ENCODE measurements at places on chromosomes 4 and X.
A peak's percentile ranks its signal among the peaks of the same experiment; 100 is the strongest.

DNA sequence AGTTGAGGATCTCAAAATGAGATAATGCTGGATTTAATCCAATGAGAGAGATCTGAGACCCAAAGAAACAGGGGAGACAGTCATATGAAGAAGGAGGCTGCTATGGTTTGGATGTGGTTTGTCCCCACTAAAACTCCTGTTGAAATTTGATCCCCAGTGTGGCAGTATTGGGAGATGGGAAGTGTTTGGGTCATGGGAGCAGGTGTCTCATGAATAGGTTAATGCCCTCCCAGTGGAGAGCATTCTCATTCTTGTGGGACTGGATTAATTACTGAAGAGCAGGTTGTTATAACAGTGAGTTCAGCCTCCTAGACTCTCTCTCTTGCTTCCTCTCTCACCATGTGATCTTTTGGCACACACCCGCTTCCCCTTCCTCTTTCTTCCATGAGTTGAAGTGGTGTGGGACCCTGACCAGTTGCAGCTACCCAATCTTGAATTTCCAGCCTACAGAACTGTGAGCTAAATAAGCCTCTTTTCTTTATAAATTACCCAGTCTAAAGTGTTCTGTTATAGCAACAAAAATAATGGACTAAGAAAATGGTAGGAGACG is 70.3 kb downstream of the PPEF2 start:
- DNase-seq = no peak

GRCh38 chr4:8097141-8097541 is 61.5 kb downstream of the ABLIM2 start:
- DNase-seq = no peak

GRCh38 chrX:148552775-148553174 is 52.4 kb downstream of the AFF2 start:
- no peak for DNase-seq

DNA sequence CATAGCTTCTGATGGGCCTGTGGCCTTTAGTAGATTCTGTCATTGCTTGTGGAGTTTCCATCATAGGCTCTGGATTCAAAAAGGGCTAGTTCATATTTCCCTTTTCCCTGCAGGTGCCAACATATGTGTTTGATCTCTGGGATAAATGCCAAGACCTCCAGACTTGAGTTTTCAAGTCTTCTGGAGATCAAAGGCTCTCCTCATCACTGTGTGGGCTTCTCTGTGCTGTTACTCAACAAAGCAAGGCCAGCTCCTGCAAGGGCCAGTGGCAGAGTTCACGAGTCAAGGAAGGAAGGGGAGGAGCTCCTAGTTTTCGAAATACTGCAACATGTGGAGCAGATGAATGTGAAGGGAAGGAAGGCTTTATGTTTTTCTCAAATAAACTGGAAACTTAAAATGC is 62.7 kb upstream of the SCML1 start:
- no peak for DNase-seq

DNA sequence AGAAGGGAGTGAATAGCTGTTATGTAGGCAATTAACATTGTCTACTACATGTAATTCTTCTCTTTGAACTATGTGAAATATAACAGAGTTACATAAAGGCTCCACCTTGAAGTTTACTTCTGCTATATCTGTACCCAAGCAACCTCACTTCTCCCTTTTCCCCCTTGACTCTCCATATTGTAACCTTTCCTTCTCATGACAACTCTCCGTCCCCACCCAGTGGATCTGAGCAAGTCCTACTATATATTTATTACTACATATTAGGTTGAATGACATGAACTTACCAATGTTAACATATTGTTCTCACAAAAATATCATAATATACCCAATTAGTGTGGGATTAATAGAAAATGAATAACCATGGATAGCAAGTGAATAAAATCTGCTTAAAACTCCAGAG is 93.2 kb upstream of the ATP8A1 start:
- no peak for DNase-seq

- DNase-seq = no peak
These were observed 50.0 kb downstream of the LUZP4 start for GRCh38 chrX:115339441-115340025.

DNA sequence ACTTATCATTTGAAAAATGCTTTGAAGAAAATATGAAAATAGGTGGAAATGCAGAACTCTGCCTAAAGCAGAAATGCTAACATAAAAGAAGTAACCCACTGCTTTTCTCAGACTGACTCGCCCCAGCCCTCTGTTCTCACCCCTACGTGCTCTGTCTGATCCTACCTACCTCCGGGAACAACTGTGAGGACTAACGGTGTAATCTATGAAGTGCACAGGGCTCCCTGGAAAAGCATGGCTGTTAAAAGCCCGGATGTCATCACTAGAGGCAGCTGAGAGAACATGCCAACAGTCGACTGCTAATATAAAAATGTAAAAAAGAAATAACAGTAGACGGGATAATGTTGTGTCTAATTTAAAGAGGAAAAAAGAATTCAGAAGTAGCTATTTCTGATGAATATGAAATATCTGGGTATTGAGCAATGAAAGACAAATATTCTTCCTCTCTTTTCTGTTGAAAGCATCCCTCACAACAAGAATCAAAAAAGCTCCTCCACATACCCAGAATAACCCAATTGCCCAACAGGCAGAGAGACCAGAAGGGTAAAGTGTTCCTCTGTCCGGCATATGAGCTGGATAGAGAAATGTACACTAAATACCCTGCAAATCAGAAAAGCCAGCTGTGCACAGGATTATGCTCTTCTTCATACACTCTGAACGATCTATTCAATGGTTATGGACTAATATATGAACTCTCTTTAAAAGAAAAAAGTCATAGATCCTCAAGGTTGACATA is 130.7 kb downstream of the TSPAN5 start:
- no peak for DNase-seq

GRCh38 chr4:123587983-123588494 is 191.4 kb downstream of the SPRY1 start:
- peak; percentile 79 for DNase-seq

DNA sequence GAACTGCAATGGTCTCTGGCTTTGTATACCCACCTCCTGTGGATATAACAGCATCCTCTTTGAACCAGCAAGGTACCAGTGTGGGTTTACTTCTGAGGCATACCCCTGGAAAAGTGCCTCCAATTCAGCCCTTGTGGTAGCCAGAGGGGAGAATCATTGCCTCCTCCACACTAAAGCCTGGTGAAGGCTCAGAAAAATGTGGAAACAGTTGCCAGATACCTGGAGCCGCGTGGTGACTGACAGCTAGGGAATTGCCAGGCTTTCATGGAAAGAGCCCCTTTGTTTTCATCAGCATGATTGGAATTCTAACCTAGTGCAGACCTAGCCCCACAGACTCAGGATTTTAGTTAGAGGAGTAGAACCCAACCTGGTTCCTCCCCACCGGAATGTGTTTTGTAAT is 168.6 kb upstream of the KLF3 start:
- no peak for DNase-seq

GRCh38 chr4:27096142-27096824 is 235.6 kb downstream of the STIM2 start:
- DNase-seq = no peak

DNA sequence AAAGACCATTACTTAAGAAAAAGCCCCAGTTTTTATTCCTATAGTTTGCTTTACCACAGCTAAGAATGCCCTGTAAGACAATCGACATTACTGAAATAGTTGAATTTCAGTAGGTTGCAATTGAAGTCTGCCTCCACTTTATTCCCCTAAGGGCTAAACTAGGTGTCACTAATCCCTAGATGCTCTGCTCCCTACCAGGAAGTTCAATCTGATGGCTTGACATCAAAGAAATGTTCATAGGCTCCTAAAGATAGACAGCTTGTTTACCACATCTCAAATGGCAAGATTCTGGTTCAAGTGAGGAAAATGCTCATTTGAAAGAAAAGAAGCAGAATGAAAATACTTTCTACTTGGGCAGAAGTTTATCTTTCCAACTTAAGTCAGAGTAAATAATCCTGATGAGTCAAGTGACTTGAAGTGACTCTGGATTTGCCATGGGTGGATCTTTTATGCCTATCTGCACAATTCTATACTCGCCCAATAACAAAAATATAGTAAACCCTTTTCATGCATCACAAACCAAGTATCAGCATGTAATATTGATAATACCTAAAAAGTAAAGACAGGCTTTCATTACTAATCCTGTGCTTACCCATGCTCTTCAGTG is 117.2 kb downstream of the SH3RF1 start:
- DNase-seq = no peak

DNA sequence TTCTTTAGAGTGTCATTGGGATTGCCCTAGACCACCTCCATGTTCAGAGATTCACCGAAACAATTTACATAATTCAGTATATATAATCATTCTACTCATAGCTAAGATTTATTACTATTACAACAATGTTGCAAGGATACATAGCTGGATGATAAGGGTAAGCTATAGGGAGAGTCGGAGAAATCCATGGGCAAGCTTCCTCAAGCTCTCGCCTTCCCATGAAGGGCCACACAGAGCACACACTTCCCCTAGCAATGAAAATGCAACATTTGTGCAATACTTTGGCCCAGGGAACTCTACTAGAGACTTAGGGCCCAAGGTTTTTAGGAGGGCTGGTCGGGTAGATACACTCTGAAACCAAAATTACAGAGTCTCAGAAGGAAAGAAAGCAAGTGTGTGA is 49.7 kb upstream of the ABCG2 start:
- no peak for DNase-seq

DNA sequence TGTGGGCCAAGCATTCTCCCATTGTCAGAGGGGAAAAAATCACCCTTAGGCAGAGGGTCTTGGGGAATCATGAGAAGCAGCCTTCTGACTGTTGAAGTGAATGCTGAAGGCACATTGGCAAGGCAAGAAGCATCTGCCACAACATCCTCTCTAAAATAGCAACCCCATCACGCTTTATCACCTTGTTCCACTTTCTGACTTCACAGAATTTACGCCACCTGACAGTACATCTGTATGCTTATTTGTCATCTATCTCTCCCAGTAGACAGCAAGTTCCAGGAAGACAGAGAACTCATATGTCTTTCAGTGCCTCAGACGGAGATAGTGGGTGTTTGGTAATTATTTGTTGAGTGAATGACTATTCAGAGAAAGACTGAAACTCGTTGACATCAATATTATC is 68.4 kb upstream of the SCML1 start:
- DNase-seq = no peak

GRCh38 chrX:100623001-100623400 is 13.6 kb downstream of the TSPAN6 start:
- DNase-seq = no peak

GRCh38 chrX:95071052-95071451 is 1397.0 kb downstream of the FAM133A start:
- DNase-seq = no peak

DNA sequence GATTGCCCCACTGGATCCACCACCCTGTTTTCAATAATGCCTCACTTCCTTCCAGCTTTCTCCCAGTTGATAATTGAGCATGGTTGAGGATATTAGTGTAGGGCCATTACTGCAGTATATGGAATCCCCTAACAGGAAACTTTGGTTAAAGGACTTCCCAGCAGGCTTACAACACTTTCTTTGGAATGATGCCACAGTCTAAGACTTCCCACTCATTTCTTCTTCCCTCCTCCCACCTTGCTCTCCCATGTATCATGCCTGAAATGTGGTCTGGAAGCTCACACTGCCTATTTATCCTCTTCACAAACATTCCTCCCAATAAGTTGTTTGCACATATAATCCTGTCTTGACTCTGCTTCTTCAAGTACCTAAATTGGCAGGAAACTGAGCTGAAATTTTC is 863.3 kb downstream of the CENPC start:
- DNase-seq = no peak

- no peak for DNase-seq
These were observed 103.2 kb downstream of the ANXA3 start for GRCh38 chr4:78654807-78655206.

GRCh38 chr4:70747874-70748273 is 26.1 kb downstream of the RUFY3 start:
- no peak for DNase-seq

DNA sequence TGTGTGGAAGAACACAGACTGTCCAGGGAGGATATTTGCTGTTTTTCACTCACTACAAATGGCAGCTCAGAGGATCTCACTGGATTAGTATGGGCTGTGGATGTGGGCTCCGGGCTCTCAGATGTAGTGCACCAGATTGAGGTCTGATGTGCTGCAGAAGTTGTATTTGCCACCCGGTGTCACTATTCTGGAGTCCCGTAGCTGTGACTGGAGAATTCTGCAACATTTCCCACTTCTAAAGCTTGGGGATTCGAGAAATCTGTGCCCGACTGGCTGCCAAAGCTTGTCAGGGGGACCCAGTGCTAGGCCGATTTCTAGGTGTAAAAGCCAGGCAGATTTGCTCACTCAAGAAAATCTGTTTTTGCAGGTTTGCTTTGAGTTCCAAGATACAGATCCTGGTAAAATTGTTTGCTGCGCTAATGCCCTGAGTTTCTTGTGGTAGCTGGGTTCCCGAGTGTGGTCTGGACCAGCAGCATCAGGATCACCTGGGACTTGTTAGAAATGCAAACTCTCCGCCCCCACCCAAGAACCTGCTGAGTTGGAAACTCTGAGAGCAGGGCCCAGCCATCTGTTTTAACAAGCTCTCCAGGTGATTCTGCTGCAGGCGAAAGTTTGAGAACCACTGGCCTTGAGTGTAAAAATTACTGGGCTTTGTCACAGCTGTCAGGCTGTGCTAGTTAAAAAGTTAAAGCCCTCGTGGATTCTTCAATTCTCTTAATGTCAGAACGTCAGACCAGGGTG is 18.1 kb downstream of the KIT start:
- no peak for DNase-seq

- DNase-seq = no peak
These were observed 30.2 kb upstream of the SEPSECS start for GRCh38 chr4:25190407-25190806.

GRCh38 chrX:146921204-146921603 is 106.7 kb upstream of the CXorf51A start:
- DNase-seq = no peak

DNA sequence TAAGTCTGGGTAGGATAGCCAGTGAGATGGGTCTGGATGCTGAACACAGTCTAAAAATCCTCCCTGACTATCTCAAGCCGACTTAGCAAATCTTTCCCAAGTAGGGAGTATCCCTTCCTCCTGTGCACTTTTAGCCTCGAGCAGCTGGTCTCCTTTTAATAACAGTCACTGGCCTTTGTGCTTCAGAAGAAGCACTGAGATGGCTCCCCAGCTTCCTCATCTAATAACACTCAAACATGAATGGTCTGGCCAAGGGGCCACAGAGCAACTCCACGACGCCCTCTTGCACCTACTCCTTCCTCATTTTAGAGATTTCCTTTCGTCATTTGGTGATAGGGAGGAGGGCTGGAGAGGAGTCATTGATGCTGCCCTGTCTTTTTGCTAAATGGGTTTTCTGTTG is 78.8 kb upstream of the TMEM150C start:
- no peak for DNase-seq

DNA sequence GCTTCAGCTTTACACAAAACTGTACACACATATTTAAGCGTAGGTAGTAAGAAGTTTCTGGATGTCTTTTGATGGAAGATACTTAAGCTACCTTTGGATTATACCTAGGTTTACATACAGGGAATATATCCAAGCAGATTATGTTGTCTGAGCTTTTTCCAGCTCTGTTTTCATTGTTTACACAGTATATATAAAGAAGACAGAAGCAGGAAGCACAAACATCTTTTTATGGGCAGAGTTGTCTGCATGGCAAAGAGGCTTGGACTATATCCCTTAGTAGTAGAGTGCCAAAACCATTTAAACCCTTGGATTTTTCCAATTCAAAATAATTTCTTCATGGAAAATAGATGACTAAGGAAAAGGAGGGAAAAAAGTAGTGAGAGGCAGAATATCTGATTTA is 329.4 kb upstream of the AGA start:
- DNase-seq = no peak

Measured in NCI-H1048 (cell line).